ENCODE measurements at places on chromosomes 12 and 14.

DNA sequence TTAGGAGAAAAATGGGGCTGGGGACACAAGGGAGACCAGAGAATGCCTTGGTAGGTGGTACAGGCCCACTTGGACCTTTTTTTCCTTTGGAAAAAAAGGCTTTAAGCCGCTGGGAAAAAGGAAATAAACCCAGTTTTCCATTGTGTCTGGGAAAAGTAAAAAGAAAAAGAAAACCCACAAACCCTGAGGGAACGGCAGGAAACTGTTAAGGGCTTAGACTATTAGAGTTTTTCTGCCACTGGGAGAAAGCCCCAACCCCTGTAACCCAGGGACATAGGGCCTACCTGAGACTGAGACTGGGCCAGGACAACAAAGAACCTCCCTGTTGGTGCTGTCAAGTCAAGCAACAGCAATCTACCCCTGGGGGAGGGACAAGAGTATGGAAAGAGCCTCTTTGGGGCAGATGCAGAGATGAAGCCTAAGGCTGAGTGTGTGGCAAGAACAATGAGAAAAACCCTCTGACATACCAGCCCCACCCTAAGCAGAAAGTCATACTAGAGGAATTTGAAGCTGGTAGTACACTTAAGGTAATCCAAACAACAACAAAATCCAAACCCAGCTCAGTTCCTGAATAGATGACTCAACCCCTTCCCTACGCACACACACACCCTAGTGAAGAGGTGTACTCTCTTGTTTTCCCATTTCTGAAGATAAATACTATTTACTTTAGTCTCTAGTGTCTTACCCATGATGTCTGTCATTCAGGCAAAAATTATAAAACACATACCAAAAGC, 22.8 kb downstream of the ATF1 start:
- DNase-seq = peak; percentile 98

- peak; percentile 15 for DNase-seq
Measured at GRCh38 chr14:41604721-41605531, 1.8 kb upstream of the LRFN5 start.

- no peak for DNase-seq
Measured at GRCh38 chr14:22418631-22419030, 170.4 kb downstream of the DAD1 start.

GRCh38 chr12:93571925-93572711, at the start of gene SOCS2:
SOCS2 (plus strand) TSS chr12:93572675; CDS start chr12:93572898, 223 bp downstream.
- DNase-seq = peak; percentile 68

- DNase-seq = no peak
Measured at GRCh38 chr14:94368243-94368590, 20.2 kb downstream of the SERPINA1 start.

- no peak for DNase-seq
Measured at GRCh38 chr12:76874491-76875190, 4.2 kb downstream of the CSRP2 start.

DNA sequence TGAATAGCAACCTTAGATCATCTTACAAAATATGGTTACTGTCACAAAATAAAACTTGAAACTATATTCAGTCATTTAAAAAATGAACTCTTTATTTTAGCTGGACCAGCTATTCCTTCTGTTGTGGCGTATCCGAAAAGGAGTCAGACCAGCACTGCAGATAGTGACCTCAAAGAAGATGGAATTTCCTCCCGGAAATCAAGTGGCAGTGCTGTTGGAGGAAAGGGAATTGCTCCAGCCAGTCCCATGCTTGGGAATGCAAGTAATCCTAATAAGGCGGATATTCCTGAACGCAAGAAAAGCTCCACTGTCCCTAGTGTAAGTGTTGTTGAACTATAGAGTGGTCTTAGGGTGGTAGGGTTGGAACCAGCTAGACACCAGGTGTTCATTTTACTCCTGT, 47.7 kb downstream of the CKB start:
- no peak for DNase-seq

DNA sequence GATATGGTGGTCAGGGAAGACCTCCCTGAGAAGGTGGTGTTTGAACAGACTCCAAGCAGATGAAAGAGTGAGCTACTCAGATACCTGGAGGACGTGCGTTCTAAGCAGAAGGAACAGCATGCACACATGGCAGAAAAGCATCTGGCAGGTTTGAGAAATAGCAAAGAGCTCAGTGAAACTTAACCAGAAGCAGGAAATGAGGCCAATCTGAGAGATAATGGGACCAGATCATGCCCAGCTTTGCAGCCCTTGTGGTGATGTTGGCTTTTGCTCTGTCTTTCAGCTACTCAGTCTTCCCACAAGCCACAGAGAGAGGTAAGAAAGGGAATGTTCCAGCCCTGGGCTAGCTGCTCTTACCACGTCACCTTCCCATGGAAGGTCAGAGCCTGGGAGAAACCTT, 176.3 kb upstream of the GSC start:
- DNase-seq = no peak

DNA sequence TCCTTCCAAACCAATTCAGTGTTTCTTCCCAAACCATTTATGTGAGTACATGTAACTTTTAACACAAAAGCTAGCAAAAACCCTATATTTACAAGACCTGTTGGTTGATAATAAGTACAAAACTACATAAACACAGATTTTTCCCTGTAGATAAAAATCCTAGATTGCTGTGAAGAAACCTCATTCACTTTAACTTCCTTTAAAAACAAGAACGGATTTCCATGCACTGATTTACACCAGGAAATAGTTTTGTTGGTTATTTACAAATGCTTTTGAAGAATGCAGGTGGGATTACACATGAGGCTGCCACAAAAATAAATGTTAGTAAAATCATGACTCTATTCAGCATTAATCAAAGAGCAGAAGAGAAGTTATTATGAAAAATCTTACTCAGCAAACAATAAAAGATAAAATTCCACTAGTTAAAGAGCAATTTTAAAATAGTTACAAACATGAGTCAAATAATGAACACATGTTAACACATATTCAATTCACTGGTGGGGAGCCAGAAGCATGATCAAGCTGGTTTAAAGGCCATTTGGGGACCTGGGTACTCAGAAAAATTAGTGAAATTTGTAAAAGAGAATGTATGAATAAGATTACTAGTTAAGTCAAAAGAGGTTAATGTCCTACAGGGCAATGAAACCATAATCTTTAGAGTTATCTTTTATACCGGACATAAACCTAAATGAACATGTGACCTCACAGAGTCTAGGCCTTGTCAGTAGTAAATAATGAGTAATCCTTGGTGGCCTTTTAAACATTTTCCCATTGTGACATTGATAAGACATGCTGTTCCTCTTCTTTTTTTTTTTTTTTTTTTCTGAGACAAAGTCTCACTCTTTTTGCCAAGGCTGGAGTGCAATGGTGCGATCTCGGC, 79.9 kb downstream of the PHLDA1 start:
- peak; percentile 72 for DNase-seq

GRCh38 chr14:93731753-93732152, 56.5 kb downstream of the PRIMA1 start:
- no peak for DNase-seq

DNA sequence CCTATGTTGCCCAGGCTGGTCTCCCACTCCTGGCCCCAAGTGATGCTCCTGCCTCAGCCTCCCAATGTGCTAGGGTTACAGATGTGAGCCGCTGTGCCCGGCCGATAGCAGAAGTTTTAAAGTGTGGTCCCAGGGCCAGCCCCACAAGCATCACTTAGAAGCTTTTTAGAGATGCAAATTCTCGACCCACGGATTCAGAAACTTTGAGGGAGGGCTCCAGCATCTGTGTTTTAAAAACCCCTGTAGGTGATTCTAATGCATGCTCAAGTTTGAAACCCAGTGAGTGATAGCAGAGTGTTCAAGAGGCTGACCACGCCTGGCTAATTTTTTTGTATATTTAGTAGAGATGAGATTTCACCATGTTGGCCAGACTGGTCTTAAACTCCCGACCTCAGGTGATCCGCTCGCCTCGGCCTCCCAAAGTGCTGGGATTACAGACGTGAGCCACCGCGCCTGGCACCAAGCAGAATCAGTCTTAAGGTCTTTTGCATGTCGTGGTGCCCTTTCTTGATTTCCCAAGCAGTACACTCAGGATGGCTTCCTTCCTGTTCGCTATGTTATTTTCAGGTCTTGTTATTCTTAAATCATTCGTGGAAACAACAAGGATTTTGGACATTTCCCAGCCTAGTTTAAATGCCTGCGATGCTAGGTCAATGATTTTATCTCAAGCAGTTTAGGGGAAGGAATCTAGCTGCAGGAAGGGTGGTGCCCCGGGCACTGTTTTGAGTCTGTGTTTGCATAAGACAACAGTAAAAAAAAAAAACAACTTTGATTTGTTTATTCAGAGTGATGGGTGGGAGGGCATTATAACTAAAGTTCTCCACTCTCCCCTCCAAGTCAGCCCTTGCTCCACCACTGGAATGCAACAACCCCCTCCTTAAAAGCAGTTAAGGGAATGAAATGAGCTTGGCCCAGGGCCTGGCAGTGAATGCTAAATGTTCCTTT, 9.2 kb upstream of the RILPL2 start:
- DNase-seq = peak; percentile 65

DNA sequence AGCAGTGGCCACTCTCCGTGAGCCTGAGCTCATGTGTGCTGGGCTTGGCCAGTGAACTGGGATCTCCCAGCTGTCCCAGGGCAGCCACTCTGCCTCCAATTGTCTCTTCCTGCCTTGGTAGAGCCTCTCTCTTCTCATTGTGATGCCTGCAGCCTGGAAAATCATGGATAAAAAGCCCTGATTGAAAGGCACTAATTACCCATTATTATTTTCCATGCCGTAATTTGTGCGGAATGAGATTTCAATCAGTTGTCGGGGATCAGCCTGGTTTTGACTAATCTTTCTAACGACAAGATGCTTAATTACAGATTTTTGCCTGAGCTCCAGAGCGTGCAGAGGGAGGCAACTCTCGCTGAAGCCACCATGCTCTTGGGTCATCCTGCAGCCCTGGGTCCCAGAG, 52.7 kb downstream of the ESRRB start:
- DNase-seq = no peak

GRCh38 chr12:21334771-21335325, at the start of gene SLCO1A2:
SLCO1A2 (minus strand) TSS chr12:21334917; CDS start chr12:21334647, 270 bp downstream.
- no peak for DNase-seq

DNA sequence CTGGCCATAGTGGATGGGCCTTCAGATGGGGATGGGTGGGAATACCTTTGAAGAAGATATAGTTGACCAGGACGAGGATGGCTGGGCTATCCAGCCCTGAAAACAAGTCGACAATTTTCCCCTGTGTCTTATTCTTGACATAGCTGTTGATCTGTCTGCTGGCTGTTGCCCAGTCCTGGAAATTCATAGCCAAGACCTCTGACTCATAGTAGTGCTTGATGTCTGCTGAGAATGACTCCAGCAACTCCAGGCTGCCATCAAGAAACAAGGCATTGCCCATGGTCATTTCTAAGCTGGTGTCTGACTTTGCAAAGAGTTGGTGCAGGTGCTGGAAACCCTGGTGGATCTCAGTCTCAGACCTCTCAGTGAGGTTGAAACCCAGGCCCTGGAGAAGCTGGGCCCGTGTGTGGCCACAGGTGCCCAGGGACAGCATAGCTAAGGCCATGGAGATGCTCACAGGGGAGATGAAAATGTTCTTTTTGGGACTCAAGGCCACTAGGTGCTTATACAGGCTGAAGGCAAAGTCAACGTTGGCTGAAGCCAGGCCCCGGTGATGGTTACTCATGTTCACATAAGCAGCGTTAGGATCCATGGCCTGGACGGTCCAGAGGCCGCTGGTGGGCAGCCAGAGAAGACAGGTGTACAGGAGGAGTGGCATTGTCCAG, 9.0 kb downstream of the SERPINA6 start:
- DNase-seq = peak; percentile 4

DNA sequence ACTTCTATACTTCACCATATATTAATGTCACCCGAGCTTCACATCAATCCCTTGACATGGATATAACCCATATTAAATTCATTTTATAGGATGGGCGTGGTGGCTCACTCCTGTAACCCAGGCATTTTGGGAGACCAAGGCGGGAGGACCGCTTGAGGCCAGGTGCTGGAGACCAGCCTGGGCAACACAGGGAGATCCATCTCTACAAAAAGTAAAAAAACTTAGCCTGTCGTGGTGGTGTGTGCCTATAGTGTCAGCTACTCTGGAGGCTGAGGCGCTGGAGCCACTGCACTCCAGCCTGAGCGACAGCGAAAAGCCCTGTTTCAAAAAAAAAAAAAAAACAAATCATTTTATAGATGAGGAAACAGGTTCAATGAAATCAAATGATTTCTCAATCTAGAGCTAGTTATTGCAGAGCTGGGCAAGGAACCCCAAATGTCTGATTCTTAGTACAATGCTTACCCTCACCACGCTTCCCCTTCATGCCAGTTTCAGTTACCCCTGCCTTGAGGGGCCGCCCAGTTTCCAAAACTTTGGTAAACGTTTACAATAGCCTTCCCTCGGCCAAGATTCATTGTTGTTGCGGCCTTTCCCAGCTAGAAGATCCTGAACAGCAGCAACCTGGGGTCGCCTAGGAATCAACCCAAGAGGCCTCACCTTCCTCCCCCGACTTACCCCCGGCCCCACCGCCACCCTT, 751 bp downstream of the PSMB5 start:
- no peak for DNase-seq

GRCh38 chr14:51202914-51203665, 37.0 kb upstream of the TMX1 start:
- DNase-seq = no peak

DNA sequence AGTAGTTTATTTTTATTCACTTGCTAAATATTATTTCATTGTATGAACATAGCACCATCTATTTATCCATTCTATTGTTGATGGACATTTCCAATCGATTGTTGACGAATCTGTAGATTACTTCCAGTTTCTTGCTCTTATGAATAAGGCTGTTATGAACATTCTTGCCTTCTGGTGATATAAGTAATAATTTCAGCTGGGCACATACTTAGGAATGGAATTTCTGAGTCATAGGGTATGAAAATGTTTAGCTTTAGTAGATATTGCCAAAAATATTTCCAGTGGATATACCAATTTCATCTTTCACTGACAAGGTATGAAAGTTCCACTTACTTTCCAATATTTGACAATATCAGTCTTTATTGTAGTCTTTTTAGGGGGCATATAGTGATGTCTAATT, 468.5 kb downstream of the ETNK1 start:
- no peak for DNase-seq

- DNase-seq = no peak
Measured at GRCh38 chr14:42421377-42422078, 814.9 kb downstream of the LRFN5 start.

- no peak for DNase-seq
Measured at GRCh38 chr12:102429211-102430154, 50.9 kb downstream of the IGF1 start.

- no peak for DNase-seq
Measured at GRCh38 chr12:61414470-61414869, 845.7 kb upstream of the USP15 start.

GRCh38 chr12:8870586-8870985, 43.7 kb upstream of the PHC1 start:
- no peak for DNase-seq

DNA sequence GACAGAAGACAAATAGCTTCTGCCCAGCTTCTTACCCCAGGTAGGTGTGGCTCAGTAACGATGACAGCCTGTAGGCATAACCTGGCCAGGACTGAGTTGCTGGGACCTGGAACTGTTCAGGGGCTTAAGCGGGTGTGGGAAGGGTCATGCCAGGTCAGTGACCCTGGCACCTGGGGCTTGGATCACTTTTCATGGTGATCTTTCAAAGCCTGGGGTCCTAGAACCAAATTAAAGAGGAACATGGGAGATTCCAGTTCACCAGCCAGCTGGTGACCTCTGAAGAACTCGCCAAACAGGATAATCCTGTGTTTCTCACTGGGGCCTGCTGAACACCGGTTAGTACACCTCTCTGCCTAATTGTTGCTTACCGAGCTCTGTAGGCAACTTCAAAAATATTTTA, 102.6 kb upstream of the LMNTD1 start:
- no peak for DNase-seq

Measured in M059J (cell line).